ENCODE measurements at places on chromosomes 2 and 18.

GRCh38 chr2:22748909-22749308, 636.1 kb upstream of the KLHL29 start:
- DNase-seq, result no peak

DNA sequence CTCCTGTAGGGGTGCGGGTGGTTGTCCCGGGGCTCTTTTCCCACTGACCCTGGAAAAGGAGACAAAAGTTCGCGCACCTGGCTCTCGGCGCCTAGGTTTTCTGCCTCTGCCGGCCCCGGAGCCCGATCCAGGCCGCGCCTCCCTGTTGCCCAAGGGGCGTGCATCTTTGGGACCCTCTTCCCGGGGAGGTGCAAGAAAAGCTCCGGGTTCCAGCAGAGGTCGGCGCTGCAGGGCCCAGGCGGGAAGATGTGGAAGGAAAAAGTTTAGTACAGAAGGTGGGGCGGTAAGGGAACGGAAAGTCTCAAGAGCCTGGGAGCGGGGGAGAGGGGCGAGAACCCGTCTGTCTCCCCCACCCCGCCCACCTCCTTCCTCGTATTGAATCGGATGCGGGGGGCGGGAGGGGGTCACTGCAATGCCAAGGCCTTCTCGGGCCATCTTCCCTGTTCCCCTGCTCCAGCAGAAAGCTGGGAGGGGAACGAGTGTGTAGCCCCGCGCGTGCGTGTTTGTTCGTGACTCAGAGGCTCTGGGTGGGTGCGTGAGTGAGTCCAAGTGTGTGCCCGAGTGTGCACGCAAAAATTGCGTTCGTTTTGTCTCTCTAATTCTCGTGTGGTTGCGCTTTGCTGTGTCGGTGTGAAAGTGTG, 6.3 kb upstream of the EN1 start:
- no peak for DNase-seq

DNA sequence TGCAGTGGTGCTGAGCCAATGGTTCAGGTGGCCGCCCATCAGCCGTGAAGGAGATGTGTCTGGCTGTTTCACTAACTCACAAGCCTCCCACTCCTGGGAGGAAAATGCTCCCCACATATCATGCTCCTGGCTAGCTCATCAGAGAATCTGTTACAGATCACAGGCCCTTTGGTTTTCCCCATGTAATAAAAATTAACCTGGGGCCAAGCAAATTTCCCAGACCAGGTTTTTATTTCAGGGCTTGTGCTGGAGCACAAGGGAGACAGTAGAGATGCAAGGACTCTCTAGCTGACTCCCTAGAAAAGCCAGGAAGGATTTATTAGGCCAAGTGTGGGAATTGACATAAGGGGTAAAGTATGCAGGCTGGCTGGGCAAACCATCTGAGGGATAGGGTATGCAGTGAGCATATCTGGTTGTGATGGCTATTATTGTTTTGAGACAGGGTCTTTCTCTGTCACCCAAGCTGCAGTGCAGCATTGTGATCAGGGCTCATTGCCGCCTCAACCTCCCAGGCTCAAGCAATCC, 40.6 kb upstream of the CCBE1 start:
- DNase-seq, result no peak

GRCh38 chr2:45643543-45644542, 7.6 kb upstream of the PRKCE start:
- DNase-seq, result no peak

DNA sequence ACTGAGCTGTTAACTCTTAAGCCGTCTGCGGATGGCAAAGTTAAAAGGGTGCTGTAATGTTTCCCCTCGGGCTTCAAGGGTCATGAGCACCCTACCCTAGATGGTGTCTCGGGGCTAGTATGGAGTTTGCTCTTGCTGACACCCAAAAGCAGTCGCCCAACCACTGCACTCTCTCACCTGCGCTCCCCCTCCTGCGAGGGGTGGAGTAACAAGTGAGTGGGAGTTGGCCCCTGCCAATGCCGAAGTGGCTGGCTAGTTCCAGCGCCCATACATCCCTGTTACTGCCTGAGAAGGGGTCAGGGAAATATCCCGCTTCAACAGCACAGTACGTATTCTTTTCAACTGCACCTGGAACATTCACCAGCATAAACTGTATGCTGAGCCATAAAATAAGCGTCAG, 47.5 kb downstream of the FAM117B start:
- DNase-seq, result no peak

- DNase-seq, result no peak
Observed at GRCh38 chr18:79797518-79798345, at the start of gene KCNG2. KCNG2 (plus strand) TSS chr18:79797938; CDS start chr18:79863668, 65,730 bp downstream.
